MCF 10A (cell line): ENCODE measurements at places on chromosomes 1 and 21. TPM values are rescaled to one million over a fixed set of nuclear protein-coding genes. Genes with fewer than 3 reads are reported as not detected.

DNA sequence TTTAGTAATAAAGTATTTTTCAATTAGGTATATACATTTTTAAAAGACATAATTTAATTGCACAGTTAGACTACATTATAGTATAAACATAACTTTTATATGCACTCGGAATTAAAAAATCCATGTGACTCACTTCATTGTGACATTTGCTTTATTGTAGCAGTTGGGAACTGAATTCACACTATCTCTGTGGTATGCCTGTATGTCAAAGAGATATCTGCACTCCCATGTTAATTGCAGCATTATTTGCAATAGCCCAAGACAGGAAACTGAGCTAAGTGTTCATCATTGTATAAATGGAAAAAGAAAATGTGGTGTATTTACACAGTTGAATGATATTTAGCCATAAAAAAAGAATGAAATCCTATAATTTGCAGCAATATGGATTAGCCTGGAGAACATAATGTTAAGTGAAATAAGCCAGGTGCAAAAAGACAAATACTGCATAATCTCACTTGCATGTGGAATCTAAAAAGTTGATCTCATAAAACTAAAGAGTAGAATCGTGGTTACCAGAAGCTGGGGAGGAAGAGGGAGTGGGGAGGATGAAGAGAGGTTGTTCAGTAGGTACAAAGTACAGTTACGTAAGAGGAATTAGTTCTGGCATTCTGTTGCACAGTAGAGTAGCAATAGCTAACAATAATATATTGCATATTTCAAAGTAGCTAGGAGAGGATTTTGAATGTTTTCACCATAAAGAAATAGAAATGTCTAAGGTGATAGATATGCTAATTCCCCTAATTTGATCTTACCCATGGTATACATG lies 64.8 kb downstream of the DPT start:
- no peaks in the 10 kb centered on the region for H3K36me3 ChIP-seq
- no peak for DNase-seq
- no peaks in the 10 kb centered on the region for H3K27me3 ChIP-seq
- no peak overlapping the region for H3K4me3 ChIP-seq

Gene CD5L
- total RNA-seq = not detected in 2 replicates

DNA sequence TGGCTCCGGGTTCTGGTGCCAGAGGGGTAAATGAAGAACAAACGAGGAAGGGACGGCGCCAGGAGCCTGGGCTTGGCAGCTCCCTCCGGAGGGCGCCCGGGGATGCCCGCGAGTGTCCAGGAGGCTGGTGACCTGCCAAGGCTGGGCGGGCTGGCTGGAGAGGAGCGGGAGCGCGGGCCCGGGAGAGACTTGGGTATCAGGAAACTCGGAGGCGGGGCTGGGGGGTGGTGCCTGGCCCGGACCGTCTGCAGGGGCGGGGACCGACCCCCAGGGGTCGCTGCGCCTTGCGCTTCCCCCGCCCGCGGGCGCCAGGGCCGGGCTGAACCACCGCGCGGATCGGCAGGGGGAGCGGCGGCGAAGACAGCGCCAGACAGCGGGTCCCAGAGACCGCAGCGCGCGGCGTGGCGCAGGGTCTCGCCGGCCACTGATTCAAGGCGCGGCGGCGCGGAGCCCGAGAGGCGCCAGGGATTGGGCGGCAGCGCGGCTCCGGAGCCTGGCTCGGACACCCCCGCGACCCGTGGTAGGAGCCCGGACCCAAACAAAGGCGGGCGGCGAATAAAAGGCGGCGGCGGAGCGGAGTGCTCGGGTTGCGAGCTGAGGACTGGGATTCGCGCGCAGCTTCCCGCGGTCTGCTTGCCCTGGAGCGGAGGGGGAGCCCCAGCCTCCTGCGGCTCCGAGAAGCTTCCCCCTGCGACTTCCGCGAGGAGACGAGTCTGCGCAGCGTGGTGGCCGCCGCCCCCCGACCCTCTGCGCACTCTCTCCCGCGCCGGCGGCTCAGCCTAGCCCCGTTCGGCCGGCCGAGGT lies at the start of gene DISP3:
Gene DISP3, plus strand, starts transcription at position 585 of the 804 bp plus-strand sequence. CDS start 21,838 bp downstream, outside the sequence.
- H3K4me1 ChIP-seq = no peaks in the 10 kb centered on the region
- peak within 1 kb of the TSS; percentile 64 for H3K4me3 ChIP-seq
- H3K27ac ChIP-seq = no peak within 1 kb of the TSS
- H3K27me3 ChIP-seq = peaks cover 45% of the 10 kb centered on the region
- no peaks in the 10 kb centered on the region for H3K36me3 ChIP-seq

DNA sequence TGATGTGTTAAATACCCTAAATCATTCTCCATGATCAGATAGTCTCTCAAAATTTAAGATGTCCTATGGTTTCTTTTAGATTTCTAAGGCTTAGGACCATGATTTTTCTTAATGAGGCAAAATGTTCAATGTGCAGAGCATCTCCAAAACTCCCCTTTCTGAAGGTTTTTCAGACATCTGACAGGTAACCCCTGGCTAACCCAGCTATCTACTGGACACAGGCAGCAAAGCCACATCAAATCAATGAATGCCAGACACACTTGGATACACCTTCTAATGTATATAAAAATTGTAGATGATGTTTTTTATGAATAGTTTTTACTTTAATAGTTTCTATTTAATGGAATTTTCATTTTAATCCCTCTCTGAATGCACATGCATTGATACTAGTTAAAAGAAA lies 285.6 kb downstream of the GRIK1 start:
- H3K4me3 ChIP-seq = no peak overlapping the region
- DNase-seq = no peak
- H3K27me3 ChIP-seq = no peaks in the 10 kb centered on the region
- no peak overlapping the region for H3K27ac ChIP-seq
- H3K36me3 ChIP-seq = no peaks in the 10 kb centered on the region

Gene SMIM1
- 1.2 TPM in 1 of 2 replicates, not detected in the other for total RNA-seq

- H3K4me1 ChIP-seq = peaks cover 25% of the 10 kb centered on the region
- no peaks in the 10 kb centered on the region for H3K36me3 ChIP-seq
- DNase-seq = no peak
- no peak overlapping the region for H3K4me3 ChIP-seq
- no peaks in the 10 kb centered on the region for H3K27me3 ChIP-seq
Measured at GRCh38 chr1:232134365-232134764, 495.6 kb downstream of the SIPA1L2 start.
